Ovary (tissue), 10 donors: ENCODE measurements at places on chromosomes 3 and 15. TPM values are rescaled to one million over a fixed set of nuclear protein-coding genes. Genes with fewer than 3 reads are reported as not detected.

CAND2 gene
- 6.3 TPM for polyA plus RNA-seq

IP6K2 gene
- 119 TPM for polyA plus RNA-seq

CDHR4 gene
- polyA plus RNA-seq: 0.16 TPM

SETD5 gene
- polyA plus RNA-seq: 71.8 TPM

MUC4 gene
- 0.02 TPM for polyA plus RNA-seq

CELF6 gene
- polyA plus RNA-seq: 7.1 TPM
